ENCODE measurements at places on chromosomes 4 and X. TPM values are rescaled to one million over a fixed set of nuclear protein-coding genes. Genes with fewer than 3 reads are reported as not detected.
A peak's percentile ranks its signal among the peaks of the same experiment; 100 is the strongest.

Gene AFM
- not detected for total RNA-seq

Gene PCYT1B
- total RNA-seq = 18.3 TPM

Gene IL13RA2
- 5.7 TPM for total RNA-seq

Gene LDOC1
- total RNA-seq = 4.8 TPM

Gene HAND2
- not detected for total RNA-seq

Gene HMGN5
- total RNA-seq = 2.7 TPM

Gene ADAMTS3
- 2.5 TPM for total RNA-seq

Gene PPARGC1A
- not detected for total RNA-seq

DNA sequence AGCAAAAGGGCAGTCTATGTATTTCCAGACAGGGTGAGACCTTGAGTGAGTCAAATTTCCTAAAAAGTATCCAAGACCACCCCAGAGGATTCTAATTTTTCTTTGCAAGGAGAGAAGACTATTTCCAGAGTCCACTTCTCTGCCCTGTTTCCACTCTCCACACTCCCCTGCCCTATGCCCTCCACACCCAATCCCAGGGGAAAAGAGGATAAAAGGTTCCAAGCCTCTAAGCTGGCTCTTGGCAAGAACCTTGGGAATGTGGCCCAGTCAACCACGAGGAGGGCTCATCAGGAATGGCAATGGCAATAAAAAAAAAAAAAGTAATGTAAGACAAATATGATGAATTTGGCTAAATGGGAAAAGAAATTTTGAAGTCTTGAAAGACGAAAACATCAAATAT is 65.9 kb downstream of the SRPX start:
- no peak for DNase-seq

DNA sequence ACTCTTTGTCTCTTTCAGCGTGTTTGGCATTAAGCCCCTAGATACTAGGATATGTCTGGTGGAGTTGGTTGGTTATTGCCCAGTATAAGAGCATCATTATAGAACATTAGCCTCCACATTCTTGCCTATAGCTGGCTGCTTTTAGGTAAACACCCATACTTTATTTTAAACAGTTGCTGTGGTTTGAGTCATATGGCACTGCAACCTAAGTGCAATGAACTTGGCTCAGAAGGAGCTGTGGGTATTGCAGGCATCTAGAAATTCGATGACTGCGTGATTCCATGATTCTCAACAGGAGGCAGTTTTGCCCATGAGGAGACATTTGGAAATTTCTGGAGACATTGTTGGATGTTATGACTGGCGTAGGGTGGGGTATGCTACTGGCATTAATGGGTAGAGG is 49.5 kb downstream of the DCLK2 start:
- no peak for DNase-seq

- DNase-seq = no peak
Observed at GRCh38 chr4:126572264-126572663, 1060.5 kb upstream of the INTU start.

- peak; percentile 37 for DNase-seq
Observed at GRCh38 chr4:1720163-1720983, 750 bp downstream of the TMEM129 start.

- DNase-seq = no peak
Observed at GRCh38 chr4:147760176-147760575, 28.3 kb downstream of the ARHGAP10 start.

GRCh38 chrX:107542500-107542899 is 85.8 kb upstream of the PRPS1 start:
- peak; percentile 31 for DNase-seq

GRCh38 chrX:155819966-155820491 is 61.1 kb upstream of the VAMP7 start:
- peak; percentile 88 for DNase-seq

GRCh38 chr4:2811830-2812611 is 19.1 kb downstream of the SH3BP2 start:
- DNase-seq = no peak

DNA sequence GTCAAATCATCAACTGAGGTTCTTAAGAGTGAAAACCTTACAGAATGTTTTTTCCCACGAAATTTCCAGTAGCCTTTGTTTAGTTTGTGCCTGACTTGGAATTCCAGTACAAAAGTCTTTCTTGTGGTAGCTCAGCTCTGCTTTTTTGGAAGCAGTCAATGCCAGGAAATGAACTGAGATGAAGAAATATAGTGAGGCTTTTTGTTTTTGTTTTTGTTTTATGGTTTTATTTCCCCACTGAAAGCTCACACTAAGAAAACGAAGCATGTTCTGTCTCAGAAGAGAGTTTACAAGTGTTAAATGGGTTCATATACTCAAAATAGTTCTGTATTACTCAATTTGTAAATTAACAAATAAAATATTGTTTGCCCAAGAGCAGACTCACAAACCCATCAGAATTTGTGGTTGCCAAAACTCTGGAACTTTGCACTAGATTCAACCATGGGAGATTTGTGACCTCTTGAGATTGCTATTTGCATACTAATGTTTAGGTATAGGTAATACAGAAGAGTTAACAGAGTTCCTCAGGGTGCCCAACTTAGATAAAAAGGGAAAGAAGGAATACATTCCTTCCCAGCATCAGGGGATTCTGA is 1060.8 kb downstream of the FAT4 start:
- no peak for DNase-seq

DNA sequence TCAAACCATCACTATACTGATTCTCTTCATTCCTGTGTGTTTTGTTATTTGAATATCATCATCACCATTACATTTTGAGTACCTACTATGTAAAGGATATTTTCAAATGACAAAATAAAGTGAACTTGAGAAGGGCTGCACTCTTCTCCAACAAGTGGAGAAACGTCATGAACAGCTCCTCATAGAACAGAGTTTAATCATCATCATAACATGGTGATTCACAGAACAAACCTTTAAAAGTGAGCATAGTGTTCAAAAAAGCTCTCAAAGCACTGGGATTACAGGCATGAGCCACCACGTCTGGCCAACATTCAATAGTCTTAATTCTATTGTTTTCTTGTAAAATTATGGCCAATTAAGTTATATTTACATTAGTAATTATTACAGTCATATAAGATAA is 993.9 kb downstream of the PDHA2 start:
- peak; percentile 4 for DNase-seq

DNA sequence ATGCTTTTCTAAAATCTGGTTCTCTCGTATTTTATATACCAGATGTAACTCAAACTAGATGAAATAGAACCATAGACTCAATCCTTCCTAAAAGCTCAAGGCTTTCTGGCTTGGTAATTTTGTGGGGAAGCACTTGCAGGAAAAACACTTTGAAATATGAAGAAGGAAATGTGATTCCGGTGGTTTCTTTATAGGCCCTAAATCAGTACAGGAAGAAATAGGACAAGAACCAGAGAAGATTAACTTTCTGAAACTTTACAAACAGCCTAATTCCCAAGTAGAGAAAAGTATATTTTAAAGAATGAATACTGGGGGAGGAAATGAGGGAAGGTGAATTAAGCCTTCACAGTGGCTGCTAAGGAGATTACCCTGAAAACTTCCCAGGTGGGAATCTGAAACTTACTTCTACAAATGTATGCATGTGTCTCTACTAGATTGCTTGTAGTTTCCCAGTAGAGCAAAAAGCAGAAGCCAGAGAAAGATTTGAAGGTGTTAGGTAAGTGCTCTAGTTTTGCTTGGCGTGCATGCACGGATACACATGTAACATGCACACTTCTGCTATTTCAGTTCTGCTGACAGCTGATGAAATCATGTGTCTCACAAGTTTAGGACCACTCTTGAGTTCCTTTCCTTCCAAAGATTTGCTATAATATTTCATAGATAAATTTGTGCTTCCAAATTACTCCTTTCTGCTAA is 92.1 kb downstream of the AFF1 start:
- DNase-seq = no peak

- DNase-seq = no peak
Observed at GRCh38 chrX:94662689-94663088, 988.7 kb downstream of the FAM133A start.

All from mammary epithelial cell (primary cell).